ENCODE measurements at places on chromosomes 6 and 20. TPM values are rescaled to one million over a fixed set of nuclear protein-coding genes. Genes with fewer than 3 reads are reported as not detected.

Gene GSTA1
- total RNA-seq, result not detected

GRCh38 chr6:152129691-152130151 is 322.2 kb downstream of the ESR1 start:
- DNase-seq, result peak; percentile 56

- no peak for DNase-seq
Observed at GRCh38 chr20:34915131-34915530, 38.7 kb downstream of the ACSS2 start.

GRCh38 chr6:154408891-154409500 is 52.4 kb upstream of the IPCEF1 start:
- peak; percentile 20 for DNase-seq

DNA sequence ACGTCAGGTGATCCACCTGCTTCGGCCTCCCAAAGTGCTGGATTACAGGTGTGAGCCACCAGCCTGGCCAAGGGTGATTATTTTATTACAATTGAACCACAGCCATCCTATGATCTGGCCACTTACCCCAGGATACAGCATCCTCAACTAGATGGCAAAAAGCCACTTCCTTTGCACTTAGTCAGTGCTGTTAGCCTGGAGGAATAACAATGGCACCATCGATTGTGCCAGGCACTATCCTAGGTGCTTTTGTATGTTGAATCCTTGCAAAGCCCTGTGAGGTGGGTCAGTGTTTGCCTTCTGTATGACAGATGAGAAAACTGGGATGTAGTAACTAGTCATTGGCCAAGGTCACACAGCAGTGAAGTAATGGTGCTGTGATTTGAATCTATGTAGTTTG is 11.2 kb upstream of the TTPAL start:
- no peak for DNase-seq
